ENCODE measurements at places on chromosomes 13 and 19.

DNA sequence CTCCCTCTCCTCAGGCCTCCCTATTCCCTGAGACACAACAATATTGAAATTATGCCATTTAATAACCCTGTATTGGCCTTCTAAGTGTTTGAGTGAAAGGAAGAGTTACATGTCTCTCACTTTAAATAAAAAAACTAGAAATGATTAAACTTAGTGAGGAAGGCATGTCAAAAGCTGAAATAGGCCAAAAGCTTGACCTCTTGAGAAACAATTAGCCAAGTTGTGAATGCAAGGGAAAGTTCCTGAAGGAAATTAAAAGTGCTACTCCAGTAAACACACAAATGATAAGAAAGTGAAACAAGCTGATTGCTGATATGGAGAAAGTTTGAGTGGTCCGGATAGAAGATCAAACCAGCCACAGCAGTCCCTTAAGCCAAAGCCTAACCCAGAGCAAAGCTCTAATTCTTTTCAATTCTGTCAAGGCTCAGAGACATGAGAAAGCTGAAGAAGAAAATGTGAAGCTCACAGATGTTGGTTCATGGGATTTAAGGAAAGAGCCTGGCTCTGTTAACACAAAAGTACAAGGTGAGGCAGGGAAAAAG lies 127.6 kb downstream of the TNFRSF19 start:
- DNase-seq, result no peak

DNA sequence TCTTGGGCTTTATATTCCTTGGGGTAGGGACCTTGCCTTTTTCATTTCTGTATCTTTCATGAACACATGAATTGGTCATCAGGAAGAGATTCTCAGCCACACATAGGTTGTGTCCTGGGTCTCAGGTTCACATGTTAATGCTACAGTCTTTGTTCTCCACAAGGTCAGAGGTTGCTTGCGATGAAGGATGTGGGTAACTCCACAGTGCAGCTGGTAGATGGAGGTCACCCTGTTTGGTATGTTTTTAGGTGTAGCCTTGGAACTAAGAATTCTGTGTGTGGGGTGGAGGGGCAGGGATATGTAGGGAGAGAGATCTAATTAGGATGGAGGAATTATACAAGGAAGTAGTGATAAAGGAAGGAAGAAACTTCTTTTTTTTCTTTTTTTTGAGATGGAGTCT lies 23.2 kb downstream of the CEACAM1 start:
- no peak for DNase-seq

GRCh38 chr13:91557328-91558090 lies 159.1 kb downstream of the GPC5 start:
- DNase-seq, result no peak

GRCh38 chr19:53646144-53646543 lies 14.3 kb downstream of the DPRX start:
- no peak for DNase-seq

DNA sequence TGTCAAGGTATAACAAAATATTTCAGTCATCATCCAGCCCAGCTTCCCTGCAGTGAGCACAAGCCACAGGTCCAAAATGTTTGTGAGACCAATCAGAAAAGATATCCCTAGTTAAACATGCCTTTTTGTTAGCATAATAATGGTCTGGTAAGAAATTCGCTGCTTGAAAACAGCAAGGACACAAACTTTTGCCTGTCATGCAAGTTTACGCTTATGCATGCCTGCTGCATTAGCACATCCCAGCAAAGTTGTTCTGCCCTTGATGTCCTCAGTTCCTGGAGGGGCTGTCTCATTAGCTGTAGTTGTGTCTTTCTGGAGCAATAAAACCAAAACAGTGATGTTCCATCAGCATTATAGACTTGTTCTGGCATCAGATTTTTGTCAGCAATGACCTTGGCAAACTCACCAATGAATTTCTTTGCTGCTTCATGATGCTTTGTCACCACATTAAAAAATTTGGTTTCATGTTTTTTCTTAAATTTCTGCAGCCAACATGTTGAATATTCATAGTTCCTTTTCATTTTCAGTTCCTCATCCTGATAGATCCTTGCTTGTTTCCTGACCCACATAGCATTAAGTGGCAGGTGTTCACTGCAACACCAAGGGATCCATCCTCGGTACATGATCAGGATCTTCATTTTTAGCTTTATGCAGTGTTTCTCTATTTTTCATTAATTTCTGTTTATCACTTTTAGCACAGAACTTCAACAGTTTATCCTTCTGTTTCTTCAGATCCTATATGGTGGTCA lies 72.0 kb upstream of the GPR183 start:
- no peak for DNase-seq

DNA sequence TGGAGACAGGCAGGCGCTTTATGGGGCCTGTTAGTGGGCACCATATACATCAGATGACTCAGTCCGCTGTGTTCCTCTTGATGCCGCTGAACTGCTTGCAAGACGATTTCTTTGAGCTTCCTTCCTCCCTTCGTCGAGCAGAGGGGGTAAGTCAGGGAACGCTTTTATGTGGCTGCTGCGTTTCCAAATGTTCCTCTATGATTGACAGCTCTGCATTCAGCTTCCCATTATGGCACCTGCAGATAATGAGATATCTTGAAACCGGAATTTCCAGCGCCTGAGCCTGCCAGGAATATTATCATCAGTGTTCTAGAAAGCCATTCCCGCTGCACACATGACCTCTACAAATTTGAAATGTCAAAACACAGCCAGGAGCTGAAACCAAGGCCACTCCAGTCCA lies 257.0 kb downstream of the TSHZ3 start:
- no peak for DNase-seq

DNA sequence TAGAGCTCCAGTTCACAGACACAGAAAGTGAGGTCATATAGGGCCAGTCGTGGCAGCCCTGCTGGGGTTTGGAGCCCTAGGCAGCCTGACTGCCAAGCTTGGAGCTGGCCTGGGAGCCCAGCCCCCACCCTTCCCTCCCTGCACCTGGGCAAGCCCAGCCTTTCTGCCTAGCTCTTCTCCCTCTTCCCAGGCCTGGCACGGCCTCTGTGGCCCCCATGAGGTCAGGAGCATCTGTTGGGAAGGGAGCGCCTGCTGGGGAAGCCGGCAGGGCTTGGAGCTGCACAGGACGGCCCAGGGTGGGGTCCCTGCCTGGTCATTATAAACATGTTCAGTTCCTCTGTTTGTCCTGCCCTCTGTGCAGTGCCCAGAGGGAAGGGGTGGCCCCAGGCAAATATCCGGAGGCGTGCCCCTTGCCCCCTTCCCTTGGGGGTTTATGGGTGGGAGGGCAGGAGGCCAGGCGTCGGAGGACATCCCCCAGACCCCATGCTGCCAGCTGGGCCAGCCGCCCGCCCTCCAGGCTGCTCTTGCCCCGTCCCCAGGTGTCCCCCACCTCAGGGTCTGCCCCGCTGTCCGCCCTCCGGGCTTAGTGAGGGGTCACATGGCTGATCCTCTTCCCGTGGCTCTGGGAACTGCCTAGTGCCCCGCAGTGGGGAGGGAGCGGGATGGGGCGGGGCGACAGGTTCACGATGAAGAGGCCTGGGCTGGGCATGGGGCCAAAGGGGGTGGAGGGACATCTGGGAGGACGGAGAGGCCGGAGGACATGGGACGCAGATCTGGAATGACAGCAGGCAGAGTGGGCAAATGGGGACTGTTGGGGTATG lies 30.0 kb upstream of the NCCRP1 start:
- DNase-seq, result no peak

GRCh38 chr13:72097568-72097967 lies 230.6 kb upstream of the DACH1 start:
- no peak for DNase-seq

DNA sequence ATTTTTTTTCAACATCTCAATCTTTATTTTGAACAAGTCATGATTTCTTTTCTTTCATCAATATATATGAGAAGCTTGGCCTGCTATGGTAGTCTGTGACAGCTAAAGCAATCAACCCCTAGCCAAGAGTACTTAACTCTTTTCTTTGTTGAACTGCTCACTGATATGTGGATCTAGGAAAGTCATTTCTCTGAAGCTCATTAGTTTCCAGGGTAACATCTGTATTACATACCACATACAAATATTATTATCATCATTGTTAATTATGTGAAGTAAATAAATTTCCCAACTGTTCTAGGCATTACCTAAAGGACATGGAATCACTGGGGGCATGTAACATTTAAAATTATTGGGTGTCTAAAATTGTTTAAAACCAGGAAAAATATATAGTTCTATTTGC lies 267.3 kb downstream of the DCT start:
- no peak for DNase-seq

DNA sequence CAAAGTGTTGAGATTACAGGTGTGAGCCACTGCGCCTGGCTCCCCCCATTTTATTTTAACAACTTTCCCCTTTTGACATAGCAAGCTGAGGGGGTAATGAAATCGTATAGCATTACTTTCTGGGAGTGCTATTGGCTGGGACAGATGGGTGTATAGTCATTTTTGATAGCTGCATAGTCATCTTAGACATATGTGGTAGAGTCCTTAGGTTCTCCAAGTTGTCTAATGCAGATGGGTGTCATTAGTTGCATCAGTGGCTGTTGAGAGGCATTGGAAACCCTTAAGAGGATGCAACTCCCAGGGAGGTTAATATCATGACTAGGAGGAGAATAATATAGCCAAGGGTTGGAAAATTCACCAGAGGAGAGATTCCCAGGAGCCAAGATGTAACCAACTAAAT lies 28.6 kb upstream of the PNMA8B start:
- no peak for DNase-seq

- DNase-seq, result no peak
These were observed 1.2 kb upstream of the TMC4 start for GRCh38 chr19:54173951-54174834.

- DNase-seq, result peak; percentile 90
These were observed 572.8 kb downstream of the PCDH9 start for GRCh38 chr13:66657165-66657881.

DNA sequence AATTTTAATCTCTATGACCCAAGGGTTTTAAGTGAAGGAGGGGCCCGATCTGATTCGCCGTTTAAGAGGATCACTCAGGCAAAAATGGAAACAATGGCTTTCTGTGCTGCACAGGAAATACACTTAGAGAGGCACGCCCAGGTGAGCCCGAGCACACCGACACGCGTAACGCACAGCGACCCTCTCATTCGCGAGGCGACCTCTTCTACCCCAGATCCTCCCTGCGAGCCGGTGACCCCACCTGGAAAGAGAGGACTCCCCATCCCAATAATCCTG lies 216 bp downstream of the SH2D3A start:
- DNase-seq, result no peak
